ENCODE measurements at places on chromosomes 5 and 9.

DNA sequence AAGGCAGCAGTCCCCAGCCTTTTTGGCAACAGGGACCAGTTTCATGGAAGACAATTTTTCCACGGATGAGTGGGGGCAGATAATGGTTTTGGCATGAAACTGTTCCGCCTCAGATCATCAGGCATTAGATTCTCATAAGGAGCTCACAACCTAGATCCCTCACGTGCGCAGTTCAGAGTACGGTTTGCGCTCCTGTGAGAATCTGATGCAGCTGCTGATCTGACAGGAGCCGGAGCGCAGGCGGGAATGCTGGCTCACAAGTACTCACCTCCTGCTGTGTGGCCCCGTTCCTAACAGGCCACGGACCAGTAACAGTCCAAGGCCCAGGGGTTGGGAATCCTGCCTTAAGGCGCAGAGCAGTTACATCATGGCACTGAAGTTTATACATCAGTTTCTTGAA is 3.3 kb upstream of the BRD3 start:
- DNase-seq: no peak

GRCh38 chr5:116559673-116560164 is 14.9 kb downstream of the SEMA6A start:
- no peak for DNase-seq

DNA sequence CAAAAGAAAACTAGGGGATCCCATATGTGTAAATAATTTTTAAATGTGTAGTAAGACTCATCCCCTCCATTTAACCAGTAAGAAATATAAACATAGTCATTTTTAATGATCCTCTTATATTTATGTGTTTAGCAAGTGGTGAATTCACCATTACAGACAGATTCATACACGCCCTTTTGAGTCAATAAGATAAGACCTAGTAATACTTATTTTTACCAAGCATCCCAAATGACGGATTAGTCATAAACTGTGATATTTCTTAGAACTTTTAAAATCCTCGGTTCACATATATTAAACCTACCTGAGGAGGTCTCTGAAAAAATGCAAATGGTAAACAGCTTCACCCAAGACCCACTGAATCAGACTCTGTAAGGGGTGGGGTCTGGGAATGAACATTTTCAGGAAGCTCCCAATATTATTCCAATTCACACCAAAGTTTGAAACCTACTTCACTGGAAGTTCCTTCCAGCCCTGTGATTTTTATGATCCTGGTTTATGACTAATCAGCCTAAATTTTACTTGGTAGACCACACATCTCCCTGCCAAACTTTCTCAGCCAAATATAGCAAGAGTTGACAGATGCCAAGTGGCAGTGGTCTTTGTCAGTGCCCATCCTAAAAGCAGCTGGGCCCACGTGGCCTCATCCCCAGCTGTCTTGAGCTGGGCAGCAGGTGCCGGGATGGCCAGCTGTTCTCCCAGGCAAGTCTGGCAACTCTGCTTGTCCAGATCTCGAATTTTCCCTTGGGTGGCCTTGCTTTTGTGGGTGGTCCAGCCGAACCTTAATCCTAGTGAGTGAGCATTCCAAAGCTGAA is 559.0 kb upstream of the RGMB start:
- no peak for DNase-seq

DNA sequence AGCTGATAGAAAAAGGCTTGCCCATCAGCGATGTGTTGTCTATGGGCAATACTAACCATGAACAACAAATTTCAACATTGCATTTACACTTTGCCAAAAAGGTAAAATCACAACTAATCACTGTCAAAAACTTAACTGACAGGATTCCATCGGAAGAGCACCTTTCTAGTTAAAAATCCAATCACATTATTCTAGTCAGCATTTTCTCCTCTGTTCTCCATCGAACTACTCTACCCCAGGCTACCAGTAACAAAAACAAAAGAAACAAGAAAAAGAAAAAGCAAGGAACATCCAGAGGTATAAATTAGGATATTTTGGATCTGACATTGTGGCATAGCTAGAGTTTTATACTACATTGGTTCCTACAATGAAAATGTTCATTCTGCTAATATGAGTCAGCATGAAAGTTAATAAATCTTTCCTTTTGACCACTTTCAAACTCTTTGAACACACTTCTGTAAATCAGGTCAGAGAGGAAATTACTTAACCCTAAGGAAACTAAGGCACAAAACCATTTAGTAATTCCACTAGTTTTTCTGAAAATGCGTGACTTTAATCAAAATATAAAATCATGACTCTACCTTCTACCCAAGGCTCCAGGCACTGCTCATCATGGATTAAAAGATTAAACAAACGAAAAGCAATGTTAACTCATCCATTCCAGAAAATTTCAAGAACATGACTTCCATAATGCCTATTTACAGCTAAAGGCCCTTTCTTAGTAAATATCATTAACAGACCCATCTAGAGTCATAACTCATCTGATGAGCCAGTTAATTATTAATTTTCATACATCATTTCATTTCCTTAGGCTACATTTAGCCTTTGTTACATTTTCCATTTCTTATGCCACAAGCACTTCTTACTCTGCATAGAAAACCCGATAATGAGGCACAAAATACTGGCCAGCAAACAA is 10.2 kb downstream of the GLIS3 start:
- no peak for DNase-seq

DNA sequence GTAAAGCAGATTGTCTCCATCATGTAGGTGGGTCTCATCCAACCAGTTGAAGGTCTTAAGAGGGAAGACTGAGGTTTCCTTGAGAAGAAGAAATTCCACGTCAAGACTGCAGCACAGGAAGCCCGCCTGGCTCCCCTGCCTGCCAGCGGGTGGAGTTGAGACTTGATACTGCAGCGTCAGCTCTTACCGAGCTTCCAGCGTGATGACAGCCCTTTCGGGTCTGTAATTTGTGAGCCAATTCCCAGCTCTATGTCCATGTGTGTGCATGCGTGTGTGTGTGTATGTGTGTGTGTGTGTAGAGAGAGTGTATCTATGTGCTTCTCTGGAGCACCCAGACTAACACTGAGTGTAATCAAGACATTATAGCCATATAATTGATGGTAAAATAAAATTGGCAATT is 379.7 kb upstream of the IRX2 start:
- DNase-seq: no peak

DNA sequence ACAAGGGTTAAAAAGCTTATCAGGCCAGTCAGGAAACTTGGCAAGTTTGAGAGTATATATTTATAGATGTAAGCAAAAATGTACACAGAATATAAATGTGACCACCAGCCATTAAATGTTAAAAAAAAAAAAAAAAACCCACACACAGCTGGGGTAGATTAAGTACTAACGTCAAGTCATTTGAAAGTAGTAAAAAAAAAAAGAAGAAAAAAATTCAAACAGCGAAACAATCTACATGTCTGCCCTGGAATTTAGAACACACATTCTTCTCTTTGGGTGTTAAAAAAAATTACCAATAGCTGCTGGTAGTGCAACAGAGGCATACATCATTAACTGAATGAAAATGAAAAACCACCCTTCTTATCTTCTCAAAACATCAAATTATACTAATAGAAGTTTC is 269.7 kb downstream of the MLLT3 start:
- no peak for DNase-seq

- no peak for DNase-seq
Observed at GRCh38 chr5:83516377-83516776, 44.8 kb downstream of the VCAN start.

DNA sequence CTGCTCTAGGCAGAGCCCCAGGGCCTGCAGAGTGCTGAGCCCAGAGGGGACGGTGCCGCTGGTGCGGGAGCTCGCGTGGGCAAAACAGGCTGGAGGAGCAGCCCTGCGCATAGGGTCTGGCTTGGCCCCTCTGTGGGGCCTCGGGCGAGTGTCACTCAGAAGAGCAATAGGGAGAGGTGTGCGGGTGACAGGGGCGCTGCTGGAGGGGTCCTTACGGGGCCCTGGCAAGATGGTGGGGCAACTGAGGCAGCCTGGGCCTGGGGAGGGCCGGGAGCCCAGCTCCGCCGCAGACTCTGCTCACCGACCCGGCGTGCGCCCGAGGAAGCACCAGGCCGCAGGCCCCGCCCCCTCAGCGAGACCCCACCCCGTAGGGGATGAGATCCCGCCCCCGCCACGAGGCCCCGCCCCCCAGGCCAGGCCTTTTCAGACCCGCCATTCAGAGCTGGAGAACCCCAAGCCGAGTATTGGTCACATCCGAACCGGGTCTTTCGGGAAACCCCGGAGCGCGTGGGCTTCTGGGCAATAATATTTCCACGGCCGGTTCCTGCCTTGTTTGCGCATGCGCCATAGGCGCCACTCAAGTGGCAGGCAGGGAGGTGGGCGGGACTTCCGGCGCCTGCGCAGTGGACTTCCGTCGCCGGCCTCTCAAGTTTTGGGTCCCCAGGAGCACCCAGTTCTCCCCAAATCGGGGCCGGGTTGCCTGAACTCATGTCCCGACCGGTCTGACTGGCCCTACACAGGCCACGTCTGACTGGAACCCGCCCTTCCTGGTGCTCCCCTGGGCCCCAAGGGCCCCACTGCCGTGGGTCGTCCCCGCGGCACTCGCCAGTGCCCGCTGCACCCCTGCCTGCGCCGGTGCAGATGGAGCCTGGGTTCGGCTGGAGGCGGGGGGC is 1.3 kb upstream of the RNF208 start:
- peak; percentile 97 for DNase-seq

DNA sequence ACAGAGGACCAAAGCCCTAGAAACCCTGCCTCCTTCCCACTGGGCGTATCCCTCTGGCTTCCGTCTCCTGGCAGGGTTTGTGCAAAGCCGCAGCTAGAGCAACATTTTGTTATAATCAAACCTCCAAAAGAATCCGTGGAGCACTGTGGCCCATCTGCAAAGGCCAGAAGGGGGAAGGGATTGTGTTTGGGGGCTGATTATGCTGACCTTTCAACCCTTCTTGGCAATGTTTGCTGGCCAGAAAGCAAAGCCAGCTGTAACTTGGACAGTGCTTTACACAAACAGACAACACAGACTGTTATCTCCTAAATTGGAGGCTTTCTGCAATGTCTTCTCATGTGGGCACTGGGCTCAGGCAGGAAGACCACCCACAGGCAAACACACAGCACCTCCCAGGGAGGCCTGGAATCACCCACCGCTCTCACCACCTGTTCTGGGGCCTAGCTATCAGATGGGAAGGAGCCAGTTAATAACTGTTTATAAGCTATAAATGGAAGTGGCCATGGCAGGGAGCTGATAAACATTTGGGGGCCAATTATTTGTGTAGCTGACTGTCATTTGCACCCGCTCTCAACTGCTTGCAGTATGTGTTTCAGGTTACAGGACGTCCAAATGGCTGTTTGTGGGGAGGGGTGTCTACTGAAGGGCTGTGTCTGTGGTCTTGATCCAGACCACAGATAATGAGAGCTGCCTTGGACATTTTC is 121.6 kb upstream of the ERCC6L2 start:
- no peak for DNase-seq

GRCh38 chr5:82487131-82487530 is 209.0 kb upstream of the RPS23 start:
- DNase-seq: no peak

DNA sequence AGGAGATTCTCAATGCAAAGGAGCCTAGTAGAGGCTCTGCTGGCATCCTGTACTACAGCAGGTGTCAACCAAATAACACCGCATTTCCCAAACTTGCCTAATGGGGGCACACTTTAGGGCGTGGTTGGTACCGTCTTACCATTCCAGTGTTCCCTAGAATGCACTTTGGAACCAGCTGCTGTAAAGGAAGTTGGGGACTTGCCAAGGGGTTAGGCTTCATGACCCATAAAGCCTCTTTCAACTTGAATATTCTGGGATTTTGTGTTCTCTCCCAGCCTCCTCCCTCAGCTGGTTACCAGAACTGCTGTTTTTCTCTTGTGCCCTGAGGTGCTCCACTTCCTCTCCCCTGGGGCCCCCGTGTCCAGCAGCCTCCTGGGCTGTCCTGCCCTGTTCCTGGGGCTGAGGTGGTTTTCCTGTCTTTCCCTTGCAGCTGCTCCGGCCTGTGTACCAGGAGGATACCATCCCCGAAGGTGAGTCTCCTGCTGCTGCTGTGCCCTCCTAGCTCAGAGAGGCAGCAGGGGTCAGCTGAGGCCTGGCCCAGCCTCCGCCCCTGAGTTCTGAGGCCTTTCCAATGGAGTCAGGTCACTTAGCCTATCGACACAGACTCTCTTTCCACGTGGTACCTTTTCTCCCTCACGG is 44.7 kb downstream of the RGS3 start:
- DNase-seq: no peak

GRCh38 chr9:132114102-132114707 is 34.5 kb upstream of the MED27 start:
- DNase-seq: no peak

- no peak for DNase-seq
Observed at GRCh38 chr5:171308453-171309275, at the start of gene TLX3. Gene TLX3 (plus strand): TSS chr5:171309248. CDS start chr5:171309366, 118 bp downstream.

DNA sequence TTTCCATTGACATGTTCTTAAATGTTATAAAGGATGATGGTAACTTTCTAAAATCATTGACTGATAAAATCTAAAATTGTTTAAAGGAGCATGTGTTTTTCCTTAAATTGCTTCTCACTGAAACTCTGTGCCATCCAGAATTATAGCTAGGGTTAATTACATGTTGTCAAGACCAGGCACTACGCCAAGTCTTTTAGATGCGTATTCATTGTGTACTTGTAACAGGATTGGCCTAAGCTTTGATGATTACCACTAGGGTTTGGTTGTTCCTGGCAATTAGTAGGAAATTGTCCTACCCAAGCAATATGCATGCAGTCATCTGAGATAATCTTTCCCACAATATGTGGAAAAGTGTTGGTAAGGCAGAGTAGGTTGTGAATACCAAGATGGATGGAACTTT is 43.8 kb downstream of the PRKACG start:
- no peak for DNase-seq

GRCh38 chr9:134889386-134890154 is 9.0 kb downstream of the FCN2 start:
- DNase-seq: no peak

GRCh38 chr5:67303356-67303755 is 106.8 kb upstream of the CD180 start:
- no peak for DNase-seq

GRCh38 chr5:136192526-136193321 is at the start of gene SMIM32:
Gene SMIM32 (minus strand): TSS chr5:136193162. CDS start chr5:136192524, 638 bp downstream.
- no peak for DNase-seq

DNA sequence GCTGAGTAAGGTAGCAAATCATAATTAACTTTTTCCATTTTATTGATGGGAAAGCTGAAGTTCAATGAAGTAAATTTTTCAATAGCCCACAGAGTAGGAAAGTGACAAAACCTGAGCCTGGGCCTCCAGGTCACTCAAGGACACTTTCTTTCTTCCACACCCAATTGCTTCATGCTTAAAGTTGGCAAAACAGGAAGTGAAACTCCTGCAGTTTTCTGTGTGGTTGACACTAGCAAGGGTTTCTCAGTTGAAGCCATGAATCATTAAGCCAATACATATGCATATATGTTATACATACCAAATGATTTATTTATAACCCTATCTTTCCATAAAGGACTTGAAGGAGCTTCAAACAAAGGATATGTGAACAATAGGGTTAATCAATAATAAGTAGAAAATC is 13.9 kb downstream of the TLR4 start:
- no peak for DNase-seq

GRCh38 chr5:124745928-124746915 is at the start of gene ZNF608:
Gene ZNF608 (minus strand): TSS chr5:124746639. CDS start chr5:124744989, 1,650 bp downstream.
- no peak for DNase-seq

- DNase-seq: no peak
Observed at GRCh38 chr5:61651195-61651594, 319.1 kb downstream of the ZSWIM6 start.

- DNase-seq: no peak
Observed at GRCh38 chr5:139027150-139027549, 152.0 kb upstream of the LRRTM2 start.

GRCh38 chr9:93510041-93510440 is 56.7 kb upstream of the FAM120AOS start:
- DNase-seq: no peak

All from activated T-helper 9 cell treated with anti-CD3 and anti-CD28 coated beads, Interleukin-2, amount 50 U/mL, for 16 hours (primary cell).